ENCODE measurements at places on chromosomes 12 and 14.

- DNase-seq = no peak
These were observed 47.7 kb upstream of the PTPRO start for GRCh38 chr12:15274561-15274967.

DNA sequence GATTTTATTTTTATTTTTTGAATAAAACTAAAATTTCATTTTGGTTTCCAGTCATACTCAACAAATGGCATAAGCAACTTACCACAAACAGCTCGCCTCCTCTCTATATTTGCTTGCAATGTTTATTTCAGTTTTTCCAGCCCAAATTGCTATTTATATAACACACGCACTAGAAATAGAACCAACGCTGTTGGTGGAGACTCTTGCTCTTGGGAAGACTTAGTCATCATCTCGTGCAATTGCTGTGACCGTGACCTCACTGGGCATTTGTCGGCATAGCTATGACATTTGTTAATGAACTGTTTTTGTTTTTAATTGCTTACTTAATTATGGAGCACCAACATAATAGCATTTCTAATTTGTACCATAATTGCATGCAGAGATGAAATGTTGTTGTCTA lies 153.1 kb upstream of the OTX2 start:
- DNase-seq = no peak

- DNase-seq = no peak
These were observed 764 bp upstream of the SPTB start for GRCh38 chr14:64880221-64881121.

GRCh38 chr12:95057424-95057823 lies 16.0 kb downstream of the NR2C1 start:
- no peak for DNase-seq

DNA sequence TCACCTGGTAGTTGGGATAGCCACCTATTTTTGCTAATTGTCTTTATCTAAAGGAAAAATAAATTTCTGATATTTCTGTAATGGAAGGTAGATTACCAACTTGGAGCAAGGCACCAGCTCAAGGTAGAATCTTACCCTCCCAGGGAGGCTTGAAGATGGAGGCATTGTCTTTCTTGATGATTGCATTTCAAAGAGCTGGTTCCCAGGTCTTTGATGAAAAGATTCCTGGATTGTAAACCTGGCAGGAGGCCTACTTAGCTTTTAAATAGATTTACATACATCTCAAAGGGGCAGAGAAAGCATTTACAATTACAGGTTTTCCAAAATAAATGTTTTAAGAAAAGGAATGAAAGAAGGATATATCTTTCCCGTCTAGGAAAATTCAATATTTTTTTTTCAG lies 729.2 kb downstream of the LRFN5 start:
- no peak for DNase-seq

- DNase-seq = no peak
These were observed 81.7 kb downstream of the PRKAB1 start for GRCh38 chr12:119749666-119750065.

DNA sequence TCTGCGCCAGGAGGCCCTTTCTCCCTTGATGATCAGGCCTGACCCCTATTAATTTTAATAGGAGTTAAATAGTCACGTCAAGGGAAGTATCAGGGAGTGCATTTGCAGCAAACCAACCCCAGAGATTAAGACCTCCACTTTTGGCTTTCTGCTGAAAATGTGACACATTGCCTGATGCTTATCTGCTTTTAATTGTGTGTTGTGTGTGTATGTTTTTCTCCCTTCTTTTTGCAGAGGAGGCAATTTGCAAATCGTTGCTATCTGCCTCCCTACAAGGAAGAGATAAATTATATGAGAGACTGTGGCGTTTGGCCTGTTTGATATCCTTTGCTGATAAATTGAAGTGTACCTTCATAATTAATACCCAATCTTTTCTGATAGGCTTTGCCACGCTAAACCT lies 822.9 kb downstream of the VRK1 start:
- DNase-seq = no peak

DNA sequence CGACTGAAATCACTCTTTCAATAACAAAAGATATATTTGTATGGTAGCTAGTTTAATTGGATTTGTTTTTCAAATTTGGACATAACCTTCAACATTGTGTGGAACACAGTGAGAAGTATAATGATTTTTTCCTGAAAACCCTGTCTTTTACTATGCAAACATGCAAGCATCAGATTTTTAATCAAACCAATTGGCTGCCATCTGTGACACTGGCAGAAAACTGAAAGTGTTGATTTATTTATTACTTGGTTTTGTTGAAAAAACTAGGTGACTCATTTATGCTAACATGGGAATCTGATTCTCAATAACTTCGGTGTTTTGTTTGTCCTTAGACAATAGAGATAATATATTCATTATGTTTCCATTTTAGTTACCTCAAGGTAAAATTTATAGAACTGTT lies 82.0 kb downstream of the NTS start:
- no peak for DNase-seq

DNA sequence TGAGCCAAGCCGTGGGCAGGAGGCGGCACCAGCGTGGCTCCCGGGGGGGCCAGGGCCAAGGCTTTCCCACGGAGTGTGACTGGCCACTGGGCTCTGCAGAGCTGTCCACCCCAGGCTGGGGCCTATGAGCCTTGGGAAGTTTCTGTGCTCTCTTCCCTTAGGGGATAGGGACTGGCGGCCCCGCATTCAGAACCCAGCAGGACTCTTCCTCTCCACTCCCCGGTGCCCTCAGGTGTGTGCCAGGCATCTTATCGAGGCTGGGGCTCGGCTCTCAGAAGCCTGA lies 17.8 kb upstream of the EIF2B2 start:
- DNase-seq = no peak

GRCh38 chr14:36426113-36426512 lies 93.9 kb downstream of the NKX2-1 start:
- DNase-seq = no peak

GRCh38 chr14:88060576-88060975 lies 55.6 kb downstream of the GPR65 start:
- DNase-seq = no peak

DNA sequence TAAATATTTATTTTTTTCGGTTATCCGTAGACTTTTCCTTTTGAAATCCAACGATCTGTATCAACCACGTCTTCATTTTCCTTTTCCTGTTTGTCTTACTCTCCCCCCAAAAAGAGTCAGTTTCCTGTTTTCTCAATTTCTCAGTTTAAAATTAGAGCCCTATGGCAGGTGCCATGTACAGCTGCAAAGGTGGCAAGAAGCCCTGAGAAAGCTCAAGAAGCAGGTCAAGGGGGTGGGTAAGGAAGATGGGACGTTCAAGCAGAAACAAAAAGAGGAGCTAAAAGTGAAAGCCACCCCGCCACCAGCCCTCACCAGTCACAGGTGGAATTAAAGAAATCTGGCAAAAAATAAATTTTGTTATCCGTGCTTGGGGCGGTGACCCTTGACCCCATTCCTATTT lies 26.7 kb downstream of the SLC35E3 start:
- DNase-seq = no peak

DNA sequence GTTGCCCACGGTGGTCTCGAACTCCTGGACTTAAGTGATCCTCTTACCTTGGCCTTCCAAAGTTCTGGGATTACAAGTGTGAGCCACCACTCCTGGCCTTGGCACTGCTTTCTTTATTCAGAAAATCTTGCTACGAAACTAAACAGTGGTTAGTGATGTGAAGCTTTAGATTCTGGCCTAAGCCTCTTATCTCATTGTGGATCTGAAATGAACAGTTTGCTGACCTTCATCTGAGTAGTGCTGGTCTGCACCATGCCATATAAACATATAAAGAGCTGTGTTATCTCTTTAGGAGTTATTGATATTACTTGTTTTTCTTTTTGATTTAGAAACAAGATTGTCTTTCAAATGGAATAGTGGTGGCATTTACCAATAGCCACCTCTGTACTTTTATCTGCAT lies 22.6 kb downstream of the SRGAP1 start:
- DNase-seq = no peak

GRCh38 chr12:46268583-46269428 lies at the start of gene SLC38A1:
Gene SLC38A1 (minus strand): TSS chr12:46269043. CDS start chr12:46239800, 29,243 bp downstream.
- DNase-seq = peak; percentile 33

All from fibroblast of skin of left quadriceps (primary cell).